Effector memory CD8-positive, alpha-beta T cell (primary cell): ENCODE measurements at places on chromosomes 13 and 19.

- no peak for DNase-seq
Observed at GRCh38 chr19:12692960-12693359, 3.5 kb downstream of the FBXW9 start.

DNA sequence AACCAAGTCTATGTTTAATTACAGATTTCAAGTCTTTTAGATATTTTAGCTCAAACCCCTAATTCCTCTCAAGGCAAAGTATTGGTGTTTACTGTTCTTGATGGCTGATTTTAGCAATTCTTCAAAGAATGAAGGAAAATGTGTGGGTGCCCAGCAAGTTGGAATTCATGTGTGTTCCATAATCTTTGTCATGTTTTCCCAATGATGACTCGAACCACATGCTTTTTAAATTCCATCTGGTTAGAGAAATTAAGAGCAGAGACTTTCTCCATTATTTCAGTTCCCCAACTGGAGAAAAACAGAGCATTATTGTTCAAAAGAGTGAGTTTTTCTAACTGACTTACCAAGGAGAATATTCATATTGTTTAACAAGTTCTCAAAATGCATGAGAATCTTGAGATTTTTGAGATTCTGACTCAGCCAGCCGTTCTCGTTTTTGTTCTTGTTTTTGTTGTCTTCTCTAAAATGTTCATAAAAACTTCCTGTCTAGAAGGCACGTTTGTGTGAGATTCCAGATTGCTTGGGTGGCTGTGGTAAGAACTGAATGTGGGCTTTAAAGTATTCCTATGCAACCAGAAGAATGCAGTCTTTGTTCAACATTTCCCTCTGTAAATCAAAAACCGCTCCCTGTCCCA lies 404.7 kb downstream of the IRS2 start:
- no peak for DNase-seq

DNA sequence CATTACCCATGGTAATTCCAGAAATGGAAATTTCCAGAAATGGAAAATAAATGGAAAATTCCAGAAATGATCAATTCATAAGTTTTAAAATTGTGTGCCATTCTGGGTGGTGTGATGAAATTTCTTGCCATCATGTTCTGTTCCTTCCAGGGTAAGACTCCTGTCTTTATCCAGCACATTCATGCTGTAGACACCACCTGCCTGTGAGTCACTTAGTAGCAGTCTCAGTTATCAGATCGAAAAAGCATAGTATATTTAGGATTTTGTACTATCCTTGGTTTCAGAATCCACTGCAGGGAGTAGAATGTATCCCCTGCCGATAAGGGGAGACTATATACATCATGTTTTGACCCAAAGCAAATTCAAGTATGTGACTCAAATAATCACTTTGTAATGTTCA lies 26.7 kb upstream of the CSNK1A1L start:
- DNase-seq: no peak

DNA sequence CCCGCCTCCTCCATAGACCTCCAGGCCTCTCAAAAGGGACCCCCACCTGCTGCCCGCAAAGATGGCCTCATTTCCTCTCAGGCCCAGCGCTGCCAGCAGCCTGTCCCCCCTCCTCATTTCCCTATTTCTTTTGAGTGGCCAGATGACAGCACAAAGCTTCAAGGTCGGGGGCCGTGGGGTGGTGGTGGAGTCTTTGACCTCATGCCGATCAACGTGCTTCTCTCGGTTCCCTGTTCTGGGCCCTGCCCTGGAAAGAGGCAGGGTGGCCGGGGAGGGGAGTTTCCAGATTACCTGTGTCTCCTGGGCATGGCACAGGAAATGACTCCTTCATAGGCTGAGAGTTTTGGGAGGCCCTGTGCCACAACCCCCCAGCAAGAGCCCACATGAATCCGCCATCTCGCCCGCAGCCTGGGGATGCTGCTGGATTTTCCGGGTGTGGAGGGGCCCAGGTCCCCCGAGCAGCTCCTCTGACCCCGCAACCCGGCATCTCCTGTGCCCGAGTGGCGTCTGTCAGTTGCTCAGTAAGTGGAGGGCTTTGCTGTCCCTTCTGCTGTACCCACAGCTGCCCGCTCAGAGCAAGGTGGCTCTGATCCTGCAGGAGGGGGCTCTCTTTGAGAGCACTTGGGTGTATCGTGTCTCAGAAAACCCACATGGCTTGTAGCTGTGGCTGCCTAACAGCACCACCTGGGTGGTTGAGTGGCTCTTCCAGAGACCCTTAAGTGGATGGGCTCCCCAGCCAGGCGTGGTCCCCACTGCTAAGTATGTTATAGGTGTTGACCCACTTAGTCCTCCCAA lies 139.4 kb downstream of the SIPA1L3 start:
- no peak for DNase-seq

GRCh38 chr19:43476606-43477005 lies 11.2 kb upstream of the LYPD3 start:
- no peak for DNase-seq

GRCh38 chr13:50124536-50125303 lies 109.5 kb downstream of the KCNRG start:
- DNase-seq: peak; percentile 92

DNA sequence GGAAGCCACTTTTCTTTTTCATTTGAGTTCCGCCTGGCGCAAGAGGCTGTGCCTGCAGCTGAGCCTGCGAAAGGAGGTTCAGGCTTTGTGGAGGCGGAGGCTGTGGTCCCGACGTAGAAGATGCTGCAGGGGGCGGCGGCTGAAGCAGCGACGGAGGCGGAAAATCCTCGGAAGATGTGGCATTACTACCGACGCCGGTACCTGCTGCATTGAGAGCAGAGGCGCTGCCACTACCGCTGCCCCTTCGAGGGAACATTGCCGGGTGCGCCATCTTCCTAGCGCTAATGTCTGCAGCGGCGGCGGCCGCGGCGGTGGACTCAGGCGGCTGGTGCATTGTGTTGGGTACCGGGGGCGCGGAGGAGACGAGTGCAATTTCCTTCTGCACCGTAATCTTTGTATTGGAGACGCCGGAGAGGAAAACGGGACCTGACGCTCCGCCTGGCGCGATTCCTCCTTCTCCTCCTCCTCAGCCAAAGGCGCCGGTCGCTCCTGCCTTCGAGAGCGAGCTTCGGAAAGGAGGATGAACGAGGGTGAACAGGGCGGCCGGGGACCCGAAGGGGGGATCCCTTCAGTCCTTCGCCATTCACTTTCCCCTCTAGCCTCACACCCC lies at the start of gene TSC22D1:
Gene TSC22D1, minus strand, starts transcription at position 590 of the 610 bp plus-strand sequence. Its CDS starts 256 bp downstream, at position 334.
- peak; percentile 54 for DNase-seq

DNA sequence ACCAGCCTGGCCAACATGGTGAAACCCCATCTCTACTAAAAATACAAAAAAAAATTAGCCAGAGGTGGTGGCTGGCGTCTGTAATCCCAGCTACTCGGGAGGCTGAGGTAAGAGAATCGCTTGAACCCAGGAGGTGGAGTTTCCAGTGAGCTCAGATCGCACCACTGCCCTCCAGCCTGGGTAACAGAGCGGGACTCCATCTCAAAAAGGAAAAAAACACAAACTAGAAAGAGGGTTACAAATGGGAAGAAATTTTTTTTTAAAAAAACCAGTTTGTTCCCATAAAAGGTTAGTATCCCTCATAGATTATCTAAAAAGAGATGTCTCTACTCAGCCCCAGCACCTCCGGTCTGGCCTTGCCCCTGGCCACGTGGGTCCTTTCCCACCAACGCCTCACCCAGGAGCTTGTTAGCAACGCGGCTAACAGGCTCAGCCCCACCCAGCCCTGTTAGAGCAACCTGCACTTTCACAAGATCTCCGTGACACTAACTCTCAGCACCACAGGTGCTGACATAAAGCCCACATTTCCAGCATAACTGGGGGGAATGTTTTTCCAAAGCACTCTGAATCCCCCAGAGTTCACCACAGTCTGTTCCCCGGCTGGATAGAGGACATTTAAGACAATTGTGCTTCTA lies 4.3 kb downstream of the DMKN start:
- DNase-seq: peak; percentile 50

GRCh38 chr13:110015253-110015652 lies 228.9 kb upstream of the IRS2 start:
- DNase-seq: no peak

DNA sequence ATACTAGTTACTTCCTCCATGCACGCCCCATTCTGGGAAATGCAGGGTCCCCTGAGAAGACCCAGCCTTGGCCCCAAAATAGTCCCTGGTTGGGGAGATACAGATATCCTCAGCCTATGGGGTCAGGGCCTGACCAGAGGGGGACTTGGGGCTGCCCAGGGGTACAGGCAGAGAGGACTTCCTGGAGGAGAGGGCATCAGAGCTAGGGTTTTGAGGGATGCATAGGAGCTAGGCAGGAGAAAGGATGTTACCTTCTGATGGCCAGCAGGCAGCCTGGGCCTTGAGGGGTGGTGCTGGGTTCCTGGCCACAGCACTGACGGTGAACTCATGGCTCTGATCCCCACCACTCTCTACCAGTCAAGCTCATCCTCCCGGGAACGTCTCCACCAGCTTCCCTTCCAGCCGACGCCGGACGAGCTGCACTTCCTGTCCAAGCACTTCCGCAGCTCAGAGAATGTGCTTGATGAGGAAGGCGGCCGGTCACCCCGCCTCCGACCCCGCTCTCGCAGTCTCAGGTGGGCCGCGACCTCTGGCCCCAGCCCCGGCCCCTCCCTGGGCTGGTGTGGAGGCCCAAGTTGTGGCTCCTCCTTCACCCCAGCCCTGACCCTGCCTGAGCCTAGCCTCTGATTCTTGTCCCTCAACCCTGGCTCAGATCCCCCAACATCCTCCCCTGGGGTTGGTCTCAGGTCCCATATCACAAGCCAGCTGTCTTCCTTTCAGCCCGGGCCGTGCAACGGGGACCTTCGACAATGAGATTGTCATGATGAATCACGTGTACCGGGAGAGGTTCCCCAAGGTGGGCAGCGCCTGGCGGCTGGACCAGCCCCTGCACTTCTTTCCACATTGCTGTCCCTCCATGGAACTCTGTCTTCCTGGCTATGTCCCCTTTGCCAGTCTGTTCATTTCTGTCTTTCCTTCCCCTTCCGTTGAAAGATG lies 25.6 kb downstream of the MAST3 start:
- no peak for DNase-seq
